Muscle of back (tissue), 13 donors: ENCODE measurements at places on chromosomes 16 and 17.

GRCh38 chr16:58047557-58048348, 22.2 kb downstream of the MMP15 start:
- peak; percentile 43 for DNase-seq

- no peak for DNase-seq
Observed at GRCh38 chr16:25135254-25135878, 23.8 kb downstream of the LCMT1 start.

DNA sequence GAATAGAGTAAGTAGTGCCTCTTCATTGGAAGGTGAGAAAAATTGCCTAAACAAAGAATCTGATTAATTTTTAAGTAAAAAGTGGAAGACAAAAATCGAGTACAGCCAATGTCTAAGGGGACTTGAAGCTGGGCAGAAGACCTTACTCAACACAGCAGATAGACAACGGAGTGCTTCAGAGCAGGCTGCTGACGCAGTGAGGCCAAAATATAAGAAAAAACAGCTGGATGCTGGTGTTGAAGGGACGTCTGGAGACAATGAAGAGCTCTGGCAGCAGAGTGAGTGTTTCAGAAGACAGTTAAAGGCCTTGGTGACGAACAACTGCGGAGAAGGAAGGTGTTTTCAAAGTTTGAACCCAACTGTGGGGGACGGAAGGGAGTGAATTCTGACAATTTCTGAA, 169.8 kb downstream of the MRTFB start:
- peak; percentile 22 for DNase-seq

GRCh38 chr16:75550211-75550662, 5.8 kb downstream of the TMEM231 start:
- DNase-seq, result peak; percentile 37

- DNase-seq, result no peak
Observed at GRCh38 chr16:81421536-81421935, 23.1 kb upstream of the CMIP start.

DNA sequence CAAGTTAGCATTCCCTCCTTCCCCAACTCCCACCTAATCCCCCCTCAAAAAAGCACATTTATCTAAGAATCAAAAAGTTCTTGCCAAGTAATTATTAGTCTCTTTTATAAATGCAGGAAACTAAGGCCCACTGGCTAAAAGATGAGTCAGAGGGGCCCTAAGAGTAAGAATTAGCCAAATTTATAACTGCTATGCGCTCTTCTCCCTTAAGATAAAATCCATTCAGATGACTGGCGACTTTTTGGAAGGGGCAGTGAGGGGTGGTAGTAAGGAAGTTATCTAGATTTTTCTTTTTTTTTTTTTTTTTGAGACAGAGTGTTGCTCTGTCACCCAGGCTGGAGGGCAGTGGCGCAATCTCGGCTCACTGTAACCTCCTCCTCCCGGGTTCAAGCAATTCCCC, 17.1 kb downstream of the ZNF652 start:
- no peak for DNase-seq

DNA sequence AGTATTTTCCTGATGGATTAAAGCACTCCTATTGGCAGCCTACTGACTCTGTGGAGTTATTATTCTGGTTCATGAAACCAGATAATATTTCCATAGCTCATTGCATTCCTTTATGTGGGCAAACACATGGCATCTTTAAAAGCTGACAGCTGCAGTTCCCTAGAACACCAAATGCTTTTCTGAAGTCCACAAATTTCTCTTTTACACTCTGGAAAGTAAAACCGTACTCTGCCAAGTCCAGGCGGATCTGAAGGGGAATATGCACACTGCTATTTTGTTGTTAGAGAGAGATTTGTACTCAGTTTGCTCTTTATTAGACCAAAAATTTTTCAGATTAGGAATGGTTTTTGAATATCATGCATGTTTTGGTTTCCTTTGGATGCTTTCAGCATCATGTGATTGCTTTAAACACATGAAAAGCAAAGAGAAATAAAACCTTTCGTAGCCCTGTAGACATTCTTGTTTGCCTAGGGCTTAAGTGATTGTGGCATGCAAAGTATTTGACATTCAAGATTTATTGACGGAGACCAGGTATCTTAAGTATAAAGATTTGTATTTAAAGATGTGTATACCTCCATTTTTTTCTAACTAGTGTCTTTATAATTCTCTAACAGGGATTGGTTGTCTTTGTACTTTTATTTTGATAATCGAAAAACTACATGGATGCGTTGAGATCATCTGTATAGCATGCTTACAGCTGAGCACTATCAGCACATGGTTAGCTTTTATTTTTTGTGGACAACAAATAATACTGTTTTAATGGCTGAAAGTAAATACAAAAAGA, 19.5 kb downstream of the SEC14L1 start:
- DNase-seq, result no peak

DNA sequence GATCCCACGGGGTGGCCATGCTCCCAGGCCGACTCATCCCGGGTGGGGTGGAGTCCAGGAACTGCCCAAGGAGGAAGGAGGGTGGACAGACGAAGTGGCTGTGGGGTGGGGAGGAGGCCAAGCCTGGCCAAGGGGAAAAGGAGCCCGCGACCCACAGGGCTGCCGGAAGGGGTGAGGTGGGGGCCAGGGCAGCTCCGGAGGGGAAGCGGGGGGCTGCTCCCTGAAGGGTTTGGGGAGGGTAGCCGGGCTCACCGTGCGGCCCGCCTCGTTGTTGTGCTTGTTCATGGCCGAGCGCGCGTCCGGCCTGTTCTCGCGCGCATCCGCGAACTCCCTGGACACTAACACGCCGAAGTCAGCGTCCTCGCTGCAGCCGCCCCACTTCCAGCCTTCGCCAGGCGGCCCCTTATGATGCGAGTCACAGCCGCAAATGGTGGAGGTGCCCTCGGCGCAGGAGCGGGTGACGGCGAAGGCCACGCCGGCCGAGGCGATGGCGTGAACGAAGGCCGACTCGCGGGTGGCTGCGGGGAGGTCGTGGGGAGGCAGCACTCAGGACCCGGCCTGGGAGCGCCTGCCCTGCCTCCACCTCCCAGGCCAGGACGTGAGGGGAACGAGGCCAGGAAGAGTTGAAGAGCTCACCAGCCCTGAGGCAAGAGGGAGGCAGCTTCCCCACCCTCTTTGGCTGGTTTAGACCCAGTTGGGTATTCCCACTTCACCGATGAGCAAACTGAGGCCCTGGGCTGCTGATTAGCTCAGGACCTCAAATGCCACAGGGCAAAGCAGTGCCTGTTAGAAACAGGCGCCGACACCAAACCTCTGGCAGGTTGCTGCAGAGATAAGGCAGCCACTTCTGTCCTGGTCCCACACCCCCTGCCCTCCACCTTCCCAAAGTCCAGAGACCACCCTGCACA, 48.7 kb downstream of the WNT3 start:
- DNase-seq, result peak; percentile 46

GRCh38 chr16:85303354-85303883, 191.1 kb upstream of the CIBAR2 start:
- no peak for DNase-seq

DNA sequence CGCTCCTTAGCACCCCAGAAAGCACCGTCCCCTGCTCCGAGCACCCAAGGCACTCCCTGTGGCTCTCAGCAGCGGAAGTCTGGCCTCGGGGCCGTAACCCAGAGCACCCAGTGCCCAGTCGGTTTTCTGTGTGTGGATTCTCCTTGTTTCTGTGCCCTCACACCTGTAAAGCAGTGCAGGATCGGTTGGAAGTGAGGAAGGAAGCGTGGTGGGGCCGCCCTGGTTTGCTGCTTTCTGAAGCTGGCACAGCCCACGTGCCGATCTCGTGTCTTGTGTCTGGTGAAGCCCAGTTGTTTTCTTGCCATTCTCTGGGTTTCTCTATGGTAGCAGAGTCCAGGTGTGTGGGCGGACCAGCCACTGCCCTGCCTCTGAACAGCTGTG, 3.7 kb downstream of the ACSF3 start:
- DNase-seq, result no peak

GRCh38 chr17:9645851-9646545, 681 bp downstream of the USP43 start:
- DNase-seq, result peak; percentile 27

DNA sequence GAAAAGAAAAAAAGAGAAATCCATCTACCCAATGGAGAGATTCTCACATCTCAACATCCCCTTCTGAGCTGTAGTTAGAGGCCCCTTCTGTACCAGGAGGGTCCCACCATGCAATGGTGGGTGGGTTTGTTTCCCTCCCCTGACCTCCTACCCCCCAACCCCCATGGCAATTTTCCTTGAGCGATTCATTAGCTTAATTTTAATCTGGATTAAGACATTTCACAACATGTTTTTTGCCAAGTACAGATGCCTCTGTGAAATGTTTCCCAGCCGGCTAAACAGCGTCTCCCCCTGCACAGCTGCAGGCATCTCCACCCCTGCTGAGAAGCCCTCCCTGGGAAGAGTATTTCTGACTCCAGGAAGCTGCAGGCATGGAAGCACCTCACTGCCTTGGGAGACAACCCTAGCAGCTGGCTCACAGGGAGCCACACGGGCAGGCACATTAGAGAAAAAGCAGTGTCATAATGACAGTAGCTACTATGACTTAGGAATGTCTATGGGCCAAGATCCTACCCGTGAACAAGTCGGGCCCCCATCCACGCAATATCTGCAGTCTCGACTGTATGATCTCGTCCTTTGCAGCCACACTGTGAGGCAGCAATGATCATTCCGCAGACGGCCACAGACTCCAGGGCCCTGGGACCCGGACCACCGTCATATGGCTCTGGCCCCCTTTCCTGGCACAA, 117.3 kb downstream of the ADCY9 start:
- DNase-seq, result peak; percentile 89

DNA sequence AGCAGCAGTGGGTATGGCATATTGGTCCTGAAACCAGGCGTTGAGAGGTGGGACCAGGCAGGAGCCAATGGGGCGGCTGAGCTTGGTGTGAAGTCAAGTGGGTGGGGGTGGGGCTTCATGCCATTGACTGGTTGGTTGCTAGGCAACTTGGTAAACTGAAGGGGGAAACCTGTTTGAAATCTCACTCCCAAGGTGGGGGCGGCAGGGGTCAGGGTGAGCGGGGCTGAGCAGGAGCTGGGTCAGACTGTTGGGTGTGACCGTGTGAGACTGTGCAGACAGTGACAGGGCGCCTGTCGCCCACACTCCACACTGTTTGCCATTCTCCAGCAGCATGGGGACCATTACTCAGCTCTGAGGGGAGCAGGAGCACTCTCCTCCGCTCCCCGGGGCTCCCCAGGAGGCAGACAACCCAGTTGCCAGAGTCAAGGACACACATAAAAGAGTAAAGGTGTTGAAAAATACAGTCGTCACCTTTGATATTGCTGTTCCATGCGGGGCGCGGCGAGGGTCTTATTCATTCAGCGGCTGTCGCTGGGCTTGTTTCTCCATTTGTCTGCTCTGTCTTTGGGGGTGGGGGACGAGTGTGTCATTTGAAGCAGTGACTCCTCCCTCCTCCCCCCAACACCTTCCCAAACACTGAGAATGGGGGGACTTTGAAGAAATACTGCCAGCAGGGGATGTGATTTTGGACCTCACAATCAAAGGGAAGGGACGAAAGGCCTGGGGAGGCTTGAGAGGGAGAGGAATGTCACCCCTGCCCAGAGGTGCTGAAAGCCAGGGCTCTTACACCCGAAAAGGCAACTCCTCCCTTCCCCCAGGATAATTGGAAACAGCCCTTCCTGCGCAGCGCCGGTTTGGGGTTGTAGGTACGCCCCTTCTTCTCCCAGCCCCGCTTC, 1.2 kb upstream of the EFNB3 start:
- no peak for DNase-seq

- DNase-seq, result no peak
Observed at GRCh38 chr16:13176711-13177110, 275.3 kb downstream of the SHISA9 start.

GRCh38 chr16:65570261-65570660, 448.4 kb upstream of the CDH11 start:
- peak; percentile 56 for DNase-seq

DNA sequence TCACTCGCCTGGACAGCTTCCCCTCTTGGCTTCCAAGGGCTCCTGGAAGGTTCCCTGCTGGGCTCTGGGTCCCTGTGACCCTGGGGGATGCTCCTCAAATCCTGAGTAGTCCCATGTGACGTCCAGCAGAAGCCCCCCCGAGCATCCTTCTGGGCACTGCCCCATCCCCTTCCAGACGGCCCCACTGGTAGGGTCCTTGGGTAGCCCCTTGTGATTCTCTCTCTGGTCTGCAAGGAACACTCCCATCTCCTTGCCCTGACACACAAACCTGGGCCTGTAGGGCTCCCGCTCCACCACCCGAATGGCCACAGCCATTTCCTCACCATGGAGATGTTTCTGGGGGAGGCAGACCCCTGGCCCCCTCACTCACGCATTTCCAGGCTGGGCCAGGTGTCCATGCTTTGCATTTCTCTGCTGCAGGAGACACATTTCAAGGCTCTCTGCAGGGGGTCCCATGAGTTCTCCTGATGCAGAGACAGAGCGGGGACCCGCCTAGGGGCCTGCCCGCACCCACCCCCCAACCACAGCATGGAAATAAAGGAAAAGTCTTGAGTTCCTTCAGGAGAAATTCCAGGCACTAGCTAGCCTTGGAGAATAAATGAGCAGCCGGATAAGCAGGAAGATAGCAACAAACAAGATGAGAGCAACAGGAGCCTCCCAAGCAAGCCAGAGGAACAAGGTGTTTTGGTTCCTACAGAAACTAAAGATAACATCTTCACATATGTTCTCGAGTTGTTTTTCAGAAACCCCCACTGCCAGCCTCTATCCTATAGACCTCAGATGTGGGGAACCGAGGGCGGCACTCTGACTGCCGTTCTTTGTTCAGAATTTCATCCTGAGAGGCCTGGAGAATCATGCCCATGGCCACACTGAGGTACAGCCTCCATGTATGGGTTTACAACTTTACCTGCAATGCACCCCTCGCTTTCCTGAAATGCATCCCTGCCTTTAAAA, 128.8 kb downstream of the MGAT5B start:
- DNase-seq, result no peak

- no peak for DNase-seq
Observed at GRCh38 chr17:13437966-13438779, 163.6 kb downstream of the HS3ST3A1 start.

- DNase-seq, result no peak
Observed at GRCh38 chr17:72510351-72511016, 389.7 kb downstream of the SOX9 start.

DNA sequence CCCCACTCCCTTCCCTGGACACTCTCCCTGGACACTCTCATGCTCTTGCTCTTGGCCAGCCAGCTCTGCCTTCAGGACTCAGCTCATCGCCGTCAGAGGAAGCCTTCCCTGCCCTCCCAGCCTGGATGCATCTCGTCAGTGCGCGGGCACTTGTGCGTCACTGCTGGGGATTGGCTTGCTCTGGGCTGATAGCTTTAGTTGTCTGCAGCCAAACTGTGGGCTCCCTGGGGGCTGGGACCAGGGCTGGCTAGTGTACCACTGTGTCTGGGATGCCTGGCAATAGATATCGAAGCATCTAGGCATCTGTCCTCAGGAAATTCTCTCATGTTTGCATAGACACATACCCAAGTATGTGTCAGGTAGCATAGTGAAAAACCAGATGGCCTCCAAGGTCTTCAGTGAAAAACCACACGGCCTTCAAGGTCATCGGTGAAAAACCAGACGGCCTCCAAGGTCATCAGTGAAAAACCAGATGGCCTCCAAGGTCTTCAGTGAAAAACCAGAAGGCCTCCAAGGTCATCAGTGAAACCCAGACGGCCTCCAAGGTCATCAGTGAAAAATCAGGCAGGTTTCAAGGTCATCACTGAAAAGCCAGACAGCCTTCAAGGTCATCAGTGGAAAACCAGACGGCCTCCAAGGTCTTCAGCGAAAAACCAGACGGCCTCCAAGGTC, 72.0 kb downstream of the CMIP start:
- no peak for DNase-seq

- no peak for DNase-seq
Observed at GRCh38 chr16:9625122-9625521, 533.7 kb downstream of the HAPSTR1 start.
